H7 (cell line): ENCODE measurements at places on chromosomes 5 and 9. TPM values are rescaled to one million over a fixed set of nuclear protein-coding genes. Genes with fewer than 3 reads are reported as not detected.

- no peak for DNase-seq
These were observed 132.9 kb upstream of the LMX1B start for GRCh38 chr9:126480813-126481212.

DNA sequence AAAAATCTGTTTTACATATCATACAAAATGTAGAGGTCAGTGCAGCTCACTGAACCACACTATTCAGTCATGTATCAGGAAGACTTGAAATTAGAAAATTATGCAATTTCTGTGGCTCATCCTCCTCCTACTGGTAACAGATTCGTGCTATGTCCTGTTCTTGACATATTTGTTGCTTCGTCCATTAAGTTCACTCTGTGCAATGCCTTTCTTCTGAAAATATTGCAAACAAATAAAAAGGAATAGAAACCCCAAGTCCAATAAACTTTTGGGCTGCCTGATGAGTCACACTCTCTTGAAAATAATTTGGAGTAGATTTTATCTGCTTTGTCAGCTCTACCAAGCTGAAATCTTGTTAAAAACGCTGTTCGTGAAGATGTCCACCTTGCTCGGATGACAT, 391.2 kb downstream of the RAB3C start:
- no peak for DNase-seq

DNA sequence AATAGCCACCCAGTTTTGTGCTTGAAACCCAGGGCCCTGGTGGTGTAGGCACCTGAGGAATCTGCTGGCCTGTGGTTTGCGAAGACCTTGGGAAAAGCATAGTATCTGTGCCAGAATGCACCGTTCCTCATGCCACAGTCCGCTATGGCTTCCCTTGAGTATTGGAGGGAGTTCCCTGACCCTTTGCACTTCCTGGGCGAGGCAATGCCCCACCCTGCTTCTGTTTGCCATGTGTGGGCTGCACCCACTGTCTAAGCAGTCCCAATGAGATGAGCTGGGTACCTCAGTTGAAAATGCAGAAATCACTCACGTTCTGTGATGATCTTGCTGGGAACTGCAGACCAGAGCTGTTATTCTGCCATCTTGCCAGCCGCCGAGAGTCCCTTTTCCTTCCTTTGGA, 483.5 kb downstream of the AGTPBP1 start:
- no peak for DNase-seq

DNA sequence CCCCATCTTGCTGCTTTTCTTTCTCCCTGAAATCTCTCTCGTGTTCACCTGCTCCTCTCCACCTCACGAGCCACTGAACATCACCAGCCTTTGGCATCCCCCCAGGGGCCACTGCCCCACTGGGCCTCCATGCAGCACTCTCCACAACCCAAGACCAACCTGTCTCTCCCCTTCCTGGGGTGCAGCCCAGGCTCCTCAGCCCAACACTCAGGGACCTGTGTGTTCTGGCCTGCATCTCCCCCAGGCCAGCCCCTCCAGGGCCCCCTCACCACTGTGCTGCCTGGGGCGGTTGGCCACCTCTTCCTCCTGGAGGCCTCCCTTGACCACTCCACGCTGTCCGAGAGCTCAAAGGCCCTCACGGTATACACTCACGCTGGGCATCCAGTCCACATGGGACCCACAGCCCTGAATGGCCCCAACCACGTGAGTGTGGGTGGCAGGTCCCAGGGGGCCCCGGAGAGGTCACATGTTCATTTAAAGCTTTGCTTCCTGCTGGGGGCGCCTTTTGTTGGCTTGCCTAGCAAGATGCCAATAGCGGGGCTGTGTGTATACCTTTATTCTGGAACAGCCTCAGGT, 453 bp upstream of the DOK3 start:
- no peak for DNase-seq

- DNase-seq: no peak
These were observed 329.3 kb upstream of the ADCY2 start for GRCh38 chr5:7066471-7067235.

GRCh38 chr9:93636667-93637066, 60.3 kb downstream of the PHF2 start:
- DNase-seq: peak; percentile 13

GRCh38 chr9:27836661-27837401, 263.6 kb upstream of the C9orf72 start:
- DNase-seq: no peak

GRCh38 chr9:82720515-82720914, 342.4 kb downstream of the RASEF start:
- no peak for DNase-seq

- DNase-seq: peak; percentile 66
These were observed 519.6 kb downstream of the CTNND2 start for GRCh38 chr5:11384441-11385250.

GRCh38 chr9:109903515-109904138, 123.6 kb downstream of the PALM2AKAP2 start:
- peak; percentile 62 for DNase-seq

DNA sequence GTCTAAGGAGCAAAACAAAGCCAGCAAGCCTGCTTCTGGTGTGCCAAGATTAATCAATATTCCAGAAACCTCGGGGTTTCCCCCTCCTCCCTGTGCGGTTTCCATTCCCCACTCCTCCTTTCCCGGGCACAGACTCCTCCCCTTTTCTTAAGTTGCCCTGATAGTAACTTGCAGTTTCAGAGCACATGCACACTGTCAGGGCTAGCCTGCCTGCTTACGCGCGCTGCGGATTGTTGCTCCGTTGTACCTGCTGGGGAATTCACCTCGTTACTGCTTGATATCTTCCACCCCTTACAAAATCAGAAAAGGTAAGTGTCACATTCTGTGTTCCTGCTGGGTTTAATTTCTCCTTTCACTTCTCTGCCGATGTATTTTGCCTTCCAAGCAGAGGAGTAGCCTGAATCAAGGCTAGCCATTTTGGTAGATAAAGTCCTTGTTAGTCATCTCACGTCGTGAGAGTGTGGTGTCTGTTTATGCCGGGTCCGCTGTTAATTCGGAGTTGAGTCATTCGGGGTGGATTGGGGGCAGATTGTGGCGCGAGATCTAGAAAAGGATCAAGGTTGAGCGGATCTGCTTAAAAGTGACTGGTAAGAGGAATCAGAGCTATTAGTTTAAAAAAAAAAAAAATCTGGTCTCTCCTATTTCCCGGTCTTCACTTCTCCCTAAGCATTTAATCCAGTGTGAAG, at the start of gene SLC1A3:
Gene SLC1A3, plus strand, starts transcription at position 179 of the 686 bp plus-strand sequence. CDS start 1,818 bp downstream, outside the sequence.
- DNase-seq: peak; percentile 34

Gene TTC16
- 0.11 TPM in 1 of 2 replicates, not detected in the other for total RNA-seq

Gene FOXD1
- total RNA-seq: 2.5 and 2.6 TPM in 2 replicates

Gene LURAP1L
- total RNA-seq: 0.90 and 1.7 TPM in 2 replicates

Gene PHF24
- 0.37 and 0.42 TPM in 2 replicates for total RNA-seq

Gene GMCL2
- total RNA-seq: not detected in 2 replicates

Gene MARCHF11
- total RNA-seq: 1.8 and 2.1 TPM in 2 replicates
